Cortex of kidney (tissue), 1 donor: ENCODE measurements at places on chromosomes 1 and 21.

GRCh38 chr1:209815931-209816341 lies 10.0 kb upstream of the IRF6 start:
- no peak for DNase-seq

DNA sequence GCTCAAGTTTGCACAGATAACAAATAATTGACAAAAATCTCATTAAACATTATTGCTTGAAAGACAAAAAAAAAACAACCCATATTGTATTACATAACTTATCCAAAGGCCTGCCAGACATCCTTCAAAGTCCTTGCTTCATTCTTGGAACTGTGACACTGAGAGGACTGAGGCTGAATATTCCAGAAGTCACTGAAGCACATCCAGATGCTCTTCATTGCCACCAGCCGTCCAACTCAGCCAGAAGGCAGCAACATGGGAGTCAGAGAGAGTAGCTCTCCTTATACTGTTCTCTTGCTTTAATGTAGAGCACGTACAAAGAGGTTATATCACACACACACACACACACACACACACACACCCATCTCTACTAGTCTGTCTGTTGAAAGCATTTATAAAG lies 755.0 kb downstream of the LTN1 start:
- DNase-seq = no peak

DNA sequence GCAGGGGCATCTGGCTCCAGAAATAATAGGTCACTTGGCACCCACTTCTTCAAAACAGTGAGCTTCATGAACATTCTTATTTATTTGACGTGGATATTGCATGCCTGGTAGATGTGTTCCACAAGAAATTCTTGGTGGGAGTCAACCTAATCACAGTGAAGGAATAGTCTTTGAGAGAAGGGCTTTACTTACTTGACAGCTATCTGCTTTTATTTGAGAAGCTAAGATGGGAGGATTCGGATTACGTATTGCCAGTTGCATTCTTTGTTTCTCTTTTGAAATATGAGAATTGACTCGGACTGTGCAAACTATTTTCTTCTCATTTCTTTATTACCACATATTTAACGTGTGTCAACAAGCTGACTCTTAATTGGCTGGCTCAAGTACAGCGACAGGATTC lies 117.2 kb downstream of the FASLG start:
- no peak for DNase-seq

GRCh38 chr1:16342331-16343062 lies 9.8 kb downstream of the FBXO42 start:
- no peak for DNase-seq

GRCh38 chr21:42392731-42393442 lies 3.0 kb downstream of the TMPRSS3 start:
- no peak for DNase-seq

- no peak for DNase-seq
These were observed 56.6 kb downstream of the NKAIN1 start for GRCh38 chr1:31183126-31183525.

- no peak for DNase-seq
These were observed 48.8 kb downstream of the PPP1R12B start for GRCh38 chr1:202397256-202397655.

- no peak for DNase-seq
These were observed 2.2 kb downstream of the ITSN1 start for GRCh38 chr21:33644383-33645074.

- DNase-seq = no peak
These were observed 17.6 kb upstream of the DHCR24 start for GRCh38 chr1:54904476-54905048.

- DNase-seq = no peak
These were observed 55.5 kb downstream of the CACNA1E start for GRCh38 chr1:181538836-181539235.

DNA sequence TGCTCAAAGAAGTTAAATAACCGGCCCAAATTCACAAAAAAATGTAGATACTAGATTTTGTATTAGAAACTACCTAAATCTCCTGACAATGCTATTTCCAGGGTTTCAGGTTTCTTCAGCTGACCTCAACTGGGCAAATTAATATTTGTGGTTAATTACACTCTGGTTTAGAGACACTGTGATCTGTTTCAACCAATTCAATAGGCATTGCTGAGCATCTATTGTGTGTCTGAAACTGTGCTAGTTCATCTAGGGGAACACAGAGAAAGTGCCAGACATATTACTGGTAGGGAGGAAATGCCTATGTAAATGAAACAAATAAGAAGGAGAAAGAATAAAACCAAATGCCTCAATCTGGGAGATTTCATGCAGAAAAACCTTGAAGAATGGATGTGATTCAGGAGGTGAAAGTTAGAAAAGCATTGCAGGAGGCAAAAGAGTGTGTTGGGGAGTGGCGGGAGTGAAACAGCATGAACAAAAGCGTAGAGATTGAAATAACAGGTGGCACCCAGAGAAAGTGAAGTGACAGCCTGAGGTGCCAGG lies 51.3 kb upstream of the IVNS1ABP start:
- DNase-seq = no peak

GRCh38 chr1:79594121-79594698 lies 587.7 kb upstream of the ADGRL4 start:
- no peak for DNase-seq

DNA sequence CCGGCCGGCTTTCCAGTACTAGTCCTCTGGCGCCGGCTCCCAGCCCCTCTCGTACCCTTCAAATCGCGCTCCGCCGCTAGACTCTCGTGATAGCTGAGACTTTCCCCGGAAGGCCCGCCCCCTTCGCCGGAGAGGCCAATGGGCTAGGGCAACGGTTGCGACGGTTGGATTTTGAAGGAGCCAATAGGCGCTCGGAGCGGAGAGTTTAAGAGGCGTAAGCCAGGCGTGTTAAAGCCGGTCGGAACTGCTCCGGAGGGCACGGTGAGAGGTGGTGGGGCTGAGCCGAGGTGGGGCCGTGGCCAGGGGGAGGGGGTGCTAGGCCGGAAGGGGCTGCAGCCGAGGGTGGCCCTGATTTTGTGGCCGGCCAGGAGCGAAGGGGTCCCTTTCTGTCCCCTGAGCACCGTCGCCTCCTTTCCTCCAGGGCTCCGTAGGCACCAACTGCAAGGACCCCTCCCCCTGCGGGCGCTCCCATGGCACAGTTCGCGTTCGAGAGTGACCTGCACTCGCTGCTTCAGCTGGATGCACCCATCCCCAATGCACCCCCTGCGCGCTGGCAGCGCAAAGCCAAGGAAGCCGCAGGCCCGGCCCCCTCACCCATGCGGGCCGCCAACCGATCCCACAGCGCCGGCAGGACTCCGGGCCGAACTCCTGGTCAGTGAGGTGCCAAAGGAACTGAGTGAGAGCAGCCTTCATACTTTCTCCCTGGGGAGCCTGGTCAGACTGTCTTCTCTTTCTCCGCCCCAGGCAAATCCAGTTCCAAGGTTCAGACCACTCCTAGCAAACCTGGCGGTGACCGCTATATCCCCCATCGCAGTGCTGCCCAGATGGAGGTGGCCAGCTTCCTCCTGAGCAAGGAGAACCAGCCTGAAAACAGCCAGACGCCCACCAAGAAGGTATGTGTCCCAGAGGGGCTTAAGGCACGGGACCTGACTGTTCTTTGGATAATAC lies at the start of gene CDC20:
Gene CDC20 (plus strand): TSS at position 236 of the 948 bp plus-strand sequence. CDS start 235 bp downstream, at position 471.
- peak; percentile 49 for DNase-seq

DNA sequence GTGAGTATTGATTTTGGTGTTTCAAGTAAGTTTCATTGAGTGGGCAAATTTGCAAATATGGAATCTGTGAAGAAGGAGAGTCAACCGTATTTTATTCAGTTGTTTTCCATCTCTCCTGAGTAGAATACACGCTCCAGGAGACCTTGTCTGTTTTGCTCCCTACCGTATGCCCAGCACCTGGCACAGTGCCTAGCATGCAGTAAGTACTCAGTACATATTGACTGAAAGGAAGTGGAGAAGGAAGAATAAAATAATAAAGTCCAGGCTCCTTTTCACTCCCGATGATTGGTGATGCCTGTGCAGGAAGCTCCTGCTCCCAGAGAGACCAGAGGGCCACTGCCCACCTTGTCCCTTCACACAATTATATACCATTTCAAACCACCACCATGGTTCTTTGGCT lies 59.4 kb upstream of the NEK2 start:
- DNase-seq = no peak

- DNase-seq = no peak
These were observed 6.0 kb downstream of the REG4 start for GRCh38 chr1:119805247-119805646.

DNA sequence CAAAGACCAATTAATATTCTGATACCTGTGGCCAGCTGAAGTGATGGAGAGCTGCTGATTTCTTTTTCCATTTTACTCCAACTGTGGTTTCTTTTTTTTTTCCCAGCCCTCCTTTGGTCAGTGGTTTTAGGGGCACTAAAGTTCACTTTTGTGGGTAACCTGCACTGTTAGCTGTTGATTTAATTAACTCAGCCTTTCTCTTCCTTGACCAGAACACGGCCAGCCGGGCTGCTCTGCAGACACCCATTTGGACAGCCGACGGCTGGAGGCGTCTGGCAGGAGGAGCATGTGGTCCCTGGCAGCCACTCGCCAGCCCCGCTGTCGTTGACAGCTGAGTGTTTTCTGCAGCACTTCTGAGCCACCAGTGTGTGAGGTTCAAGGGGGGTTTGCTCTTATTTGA lies 136.2 kb upstream of the RUNX3 start:
- DNase-seq = no peak

GRCh38 chr1:51168266-51168845 lies 66.3 kb downstream of the C1orf185 start:
- DNase-seq = no peak

GRCh38 chr1:109263234-109263596 lies 13.9 kb downstream of the CELSR2 start:
- no peak for DNase-seq

DNA sequence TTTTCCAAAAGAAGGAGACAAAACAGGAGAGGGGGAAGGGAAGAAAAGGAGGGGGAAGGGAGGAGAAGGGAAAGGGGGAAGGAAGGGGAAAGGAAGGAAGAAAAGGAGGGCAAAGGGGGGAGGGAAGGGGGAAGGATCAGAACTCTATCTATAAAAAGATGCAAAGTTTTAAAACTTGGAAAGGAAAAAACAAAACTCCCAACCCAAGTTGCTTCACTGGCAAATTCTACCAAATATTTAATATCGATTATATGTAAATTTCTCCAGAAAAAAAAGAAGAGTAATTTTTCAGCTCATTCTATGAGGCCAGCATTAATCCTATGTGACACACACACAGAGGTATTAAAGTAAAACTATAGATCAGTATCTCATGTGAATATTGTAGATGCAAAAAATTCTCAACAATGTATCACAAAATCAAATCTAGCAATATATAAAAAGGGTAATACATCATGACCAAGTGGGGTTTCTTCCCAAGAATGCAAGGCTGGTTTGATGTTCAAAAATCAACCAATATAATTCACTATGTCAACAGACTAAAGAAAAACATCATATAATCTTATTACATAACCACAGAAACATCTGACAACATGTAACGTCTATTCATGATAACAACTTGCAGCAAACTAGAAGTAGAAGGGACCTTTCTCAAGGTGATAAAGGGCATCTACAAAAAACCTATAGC lies 57.9 kb downstream of the MAN1A2 start:
- DNase-seq = no peak

DNA sequence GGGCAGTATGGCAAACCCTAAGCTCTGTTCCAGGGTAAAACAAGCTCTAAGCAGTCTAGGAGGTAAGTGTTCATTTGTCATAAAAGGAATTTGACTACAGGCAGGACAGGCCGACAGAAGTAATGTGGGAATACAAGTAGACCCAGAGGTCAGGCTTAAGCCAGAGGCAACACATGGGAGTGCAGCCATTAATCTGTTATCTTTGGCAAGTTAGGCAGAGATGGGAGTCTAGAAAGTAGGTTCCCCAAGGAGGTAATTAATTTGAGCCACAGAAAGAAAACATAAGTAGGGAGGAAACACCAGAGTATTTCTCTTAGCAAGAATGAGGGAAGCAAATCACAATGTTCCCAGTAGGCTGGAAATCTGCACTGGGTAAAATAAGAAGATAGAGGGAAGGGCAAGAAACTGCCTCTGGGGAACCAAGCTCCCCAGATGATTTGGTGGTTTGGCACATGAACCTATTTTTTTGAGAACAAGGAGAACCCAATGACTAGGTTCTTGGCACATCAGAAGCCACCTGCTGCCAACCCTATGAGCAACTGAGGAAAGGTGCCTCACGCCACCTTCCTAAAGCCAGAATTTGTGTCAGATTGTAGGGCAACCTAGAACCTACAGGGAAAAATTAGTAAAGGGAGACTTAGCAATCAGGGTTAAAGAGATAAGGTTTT lies 636.4 kb upstream of the PLXNA2 start:
- DNase-seq = no peak

DNA sequence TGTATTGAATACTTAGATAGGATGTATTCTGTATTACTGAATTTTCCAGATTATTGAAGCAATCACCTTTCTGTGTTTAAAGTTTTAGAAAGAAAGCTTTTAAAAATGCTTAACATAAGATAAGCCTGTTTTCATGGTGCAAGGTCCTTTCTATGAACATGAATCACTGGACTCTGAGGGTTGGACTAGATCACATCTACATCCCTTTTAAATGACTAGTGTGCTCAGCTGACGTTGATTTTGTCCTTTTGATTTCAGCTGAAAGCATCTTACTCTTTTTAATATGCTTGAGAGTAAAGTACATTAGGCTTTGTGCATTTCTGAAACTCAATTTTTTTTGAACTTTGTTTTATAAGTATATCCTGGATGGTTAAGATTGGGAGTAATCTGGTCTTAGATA lies 16.2 kb downstream of the MIER1 start:
- DNase-seq = no peak

GRCh38 chr21:26801498-26801897 lies 43.7 kb downstream of the ADAMTS1 start:
- no peak for DNase-seq

DNA sequence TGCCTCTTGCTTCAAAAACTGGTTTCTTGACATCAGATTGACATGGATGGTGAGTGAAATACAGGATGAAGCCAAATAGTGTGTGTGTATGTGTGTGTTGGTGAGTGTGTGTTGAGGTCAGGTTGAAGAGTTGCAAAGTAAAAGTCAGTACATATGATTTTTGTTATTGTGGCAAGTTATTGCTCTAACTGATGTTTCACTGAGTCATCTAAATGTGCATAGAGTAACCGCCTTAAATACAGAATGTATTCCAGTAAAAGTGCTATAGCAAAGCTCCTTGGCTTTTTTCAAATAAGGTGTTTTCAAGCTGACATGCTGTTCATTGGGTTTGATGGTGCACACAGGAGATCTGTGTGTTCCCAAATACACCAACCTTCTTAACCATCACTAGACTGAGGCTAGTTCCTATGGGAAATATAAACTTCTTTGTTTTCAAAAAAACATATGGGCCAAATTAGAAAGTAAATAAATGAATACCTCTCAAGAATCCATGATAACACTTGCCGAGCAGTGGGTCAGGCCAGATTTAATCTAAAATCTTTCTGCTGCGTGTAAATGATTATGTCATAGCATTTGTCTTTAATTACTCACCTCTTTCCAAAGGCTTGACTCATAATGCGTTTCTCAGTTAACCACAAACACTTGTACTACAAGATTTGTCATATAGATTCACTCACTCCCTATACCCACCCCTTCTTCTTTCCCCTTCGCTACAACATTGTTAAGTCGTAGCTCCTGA lies 151.1 kb downstream of the LYPLAL1 start:
- DNase-seq = no peak

DNA sequence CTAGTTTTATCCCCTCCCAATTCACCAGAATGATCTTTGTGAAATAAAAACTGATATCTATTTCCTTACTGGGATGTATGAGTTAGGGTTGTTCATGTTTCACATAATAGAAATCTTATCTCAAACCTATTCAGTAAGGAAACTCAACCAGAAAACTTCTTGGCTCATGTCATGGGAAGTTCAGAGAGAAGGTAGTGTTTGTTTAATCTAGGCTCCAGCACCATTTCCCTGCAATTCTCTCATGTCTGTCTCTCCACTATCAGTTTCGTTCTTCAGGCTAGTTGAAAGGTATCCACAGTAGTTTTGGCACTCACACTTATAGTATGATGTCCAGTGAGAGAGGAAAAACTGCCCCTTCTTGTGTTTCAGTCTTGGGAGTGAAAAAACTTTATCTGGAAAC lies 34.6 kb upstream of the UHMK1 start:
- no peak for DNase-seq
